ENCODE measurements at places on chromosomes 3 and 15. TPM values are rescaled to one million over a fixed set of nuclear protein-coding genes. Genes with fewer than 3 reads are reported as not detected.

DNA sequence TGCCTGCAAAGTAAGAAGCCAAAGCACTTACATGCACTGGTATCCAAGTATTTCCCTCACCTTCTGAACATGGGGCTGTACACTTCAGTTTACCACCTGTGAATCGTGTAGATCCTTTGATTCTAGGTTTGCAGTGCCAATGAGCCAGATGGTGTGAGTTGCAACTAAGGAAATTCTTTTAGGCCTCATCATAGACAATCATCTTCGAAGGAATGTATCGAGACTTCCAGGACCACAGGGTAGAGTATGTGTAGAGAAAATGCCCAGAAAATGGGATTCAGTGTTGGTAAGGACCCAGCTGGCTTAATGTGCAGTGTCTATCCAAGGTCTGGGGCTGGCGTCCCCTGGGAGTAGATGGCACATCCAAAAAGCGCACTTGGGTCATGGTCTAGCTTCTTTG is 323.2 kb upstream of the TPM1 start:
- DNase-seq: no peak

DNA sequence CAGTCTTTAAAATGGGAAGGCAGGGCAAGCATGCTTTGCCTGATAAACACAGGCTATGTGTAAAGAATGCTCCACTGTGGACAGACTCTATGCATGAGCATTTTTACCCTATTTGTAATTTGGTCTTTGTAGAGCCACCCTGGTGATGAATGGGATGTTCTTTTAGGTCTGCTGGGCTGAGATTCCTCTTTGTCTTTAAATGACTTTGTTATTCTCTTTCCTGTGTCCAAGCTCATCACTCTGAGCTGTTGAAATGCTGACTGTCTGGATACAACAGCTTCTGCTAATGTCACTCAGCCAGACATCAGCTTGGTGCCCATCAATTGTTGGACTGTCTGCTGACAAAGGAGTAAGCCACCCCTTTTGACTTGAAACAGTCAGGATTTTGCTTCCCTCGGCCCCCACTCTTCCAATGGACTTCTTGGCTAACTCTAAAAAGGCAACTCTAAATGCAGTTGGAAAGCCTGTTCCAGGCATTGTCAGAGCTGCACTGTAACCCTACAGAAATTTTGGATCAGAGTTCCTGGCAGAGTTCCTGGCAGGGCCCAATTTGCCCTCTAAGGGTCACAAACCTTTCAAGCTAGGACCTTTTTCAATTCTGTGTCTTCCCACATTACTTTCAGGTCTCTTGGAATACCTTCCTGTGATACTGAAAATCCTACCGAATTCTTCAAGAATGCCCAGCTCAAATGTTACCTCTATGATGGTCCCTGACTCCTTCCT is 40.5 kb upstream of the EIF1B start:
- DNase-seq: no peak

Gene FOXB1
- 2.1 TPM for total RNA-seq

Gene SYNPR
- total RNA-seq: 0.54 TPM

DNA sequence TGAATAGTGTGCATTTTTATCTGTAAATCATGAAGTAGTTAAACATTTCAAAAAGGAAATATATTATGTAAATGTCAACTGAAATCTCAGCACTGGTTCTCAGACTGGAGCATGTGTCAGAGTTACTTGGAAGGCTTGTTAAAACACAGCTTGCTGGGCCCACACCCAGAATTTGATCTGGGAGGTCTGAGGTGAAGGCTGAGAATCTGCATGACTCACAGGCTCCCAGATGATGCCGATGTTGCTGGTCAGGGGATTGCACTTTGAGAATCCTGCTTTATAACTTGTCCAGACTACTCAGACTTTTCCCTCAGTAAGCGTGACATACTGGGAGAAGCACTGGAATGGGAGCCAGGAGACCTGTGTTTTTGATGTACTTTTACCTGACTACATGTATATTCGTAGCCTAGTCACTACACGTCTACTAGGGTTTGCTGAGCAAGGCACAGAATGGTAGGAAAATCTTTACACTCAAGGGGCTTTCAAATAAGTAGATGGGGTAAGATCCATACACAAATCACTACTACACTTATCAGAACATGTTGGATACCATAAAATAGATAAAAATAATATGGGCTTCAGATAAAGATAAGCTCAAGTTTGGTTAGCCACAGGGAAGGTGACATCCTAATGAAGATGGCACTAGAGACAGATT is 77.1 kb upstream of the MEX3B start:
- DNase-seq: peak; percentile 19

Gene RASA2
- 15.9 TPM for total RNA-seq

Gene UBXN7
- total RNA-seq: 109 TPM

Gene ROBO2
- total RNA-seq: 2.0 TPM

DNA sequence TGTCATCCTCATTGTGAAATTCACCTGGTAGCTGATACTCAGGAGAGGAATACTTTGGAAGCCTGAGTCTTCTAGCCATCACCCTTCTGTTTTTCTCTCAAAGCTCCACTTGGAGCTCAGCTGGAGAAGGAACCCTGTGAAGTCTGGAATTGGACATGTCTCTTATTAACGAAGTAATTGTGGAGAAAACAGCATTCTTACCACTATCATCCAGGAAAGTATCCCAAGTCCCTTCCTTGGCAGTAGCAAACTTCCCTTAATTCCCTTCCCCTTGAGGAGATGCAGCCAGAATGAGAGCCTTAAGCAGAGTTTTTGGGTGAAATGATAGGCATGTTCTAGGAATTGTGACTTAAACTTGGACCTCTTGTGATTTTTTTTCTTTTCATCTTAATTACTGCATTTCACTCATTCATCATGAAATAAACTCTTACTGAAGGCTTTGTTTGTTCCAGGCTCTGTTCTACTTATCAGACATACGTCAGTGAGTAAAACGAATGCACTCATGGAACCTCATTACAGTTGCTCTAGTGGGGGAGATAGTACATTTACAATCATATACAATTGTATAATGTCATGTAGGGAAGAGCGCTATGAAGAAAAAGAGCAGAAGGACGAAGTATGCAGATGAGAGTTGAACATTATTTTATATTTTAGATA is 30.5 kb upstream of the TCF12 start:
- no peak for DNase-seq

DNA sequence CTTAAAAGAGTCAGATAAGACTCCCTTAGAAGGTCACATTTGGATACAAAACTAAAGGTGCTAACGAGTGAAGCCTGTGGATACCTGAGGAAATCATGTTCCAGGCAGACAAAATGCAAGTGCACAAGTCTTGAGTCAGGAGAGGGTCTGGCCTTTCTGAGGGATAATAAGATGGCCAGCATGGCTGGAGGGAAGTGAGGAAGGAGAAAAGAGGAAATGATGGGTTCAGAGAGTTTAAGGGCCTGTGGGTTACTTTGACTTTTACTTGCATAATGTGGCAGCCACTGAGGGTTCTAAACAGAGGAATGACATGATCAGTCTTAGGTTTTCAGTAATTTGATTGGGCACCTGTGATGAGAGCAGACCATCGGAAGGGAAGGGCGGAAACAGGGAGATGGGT is 3.5 kb upstream of the ROPN1B start:
- DNase-seq: no peak

Data from H1 (cell line).